ENCODE measurements at places on chromosomes 2 and 18.

DNA sequence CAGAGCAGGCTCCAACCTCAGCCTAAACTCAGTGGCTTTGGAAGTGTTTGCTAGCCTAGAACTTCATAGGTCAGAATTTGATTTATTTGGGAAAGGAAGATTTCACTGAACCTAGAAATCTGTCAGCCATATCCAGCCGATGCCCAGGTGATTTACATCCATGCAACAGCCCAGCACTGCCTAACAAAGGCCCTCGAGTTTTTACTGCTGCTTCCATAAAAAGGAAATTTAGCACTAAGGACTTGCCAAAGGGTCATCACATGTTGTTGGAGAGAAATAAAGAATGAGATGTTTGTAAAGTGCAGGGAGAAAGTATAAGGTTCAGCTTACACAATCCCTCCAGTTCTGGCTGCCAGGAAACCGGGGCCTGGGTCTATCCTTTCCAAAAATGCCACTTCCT lies 614.2 kb downstream of the BCL11A start:
- DNase-seq, result no peak

- no peak for DNase-seq
Measured at GRCh38 chr18:57051657-57052044, 95.2 kb upstream of the BOD1L2 start.

GRCh38 chr2:207095963-207096362 lies 69.8 kb downstream of the KLF7 start:
- DNase-seq, result no peak

GRCh38 chr2:9465170-9465569 lies 9.2 kb upstream of the IAH1 start:
- DNase-seq, result no peak

DNA sequence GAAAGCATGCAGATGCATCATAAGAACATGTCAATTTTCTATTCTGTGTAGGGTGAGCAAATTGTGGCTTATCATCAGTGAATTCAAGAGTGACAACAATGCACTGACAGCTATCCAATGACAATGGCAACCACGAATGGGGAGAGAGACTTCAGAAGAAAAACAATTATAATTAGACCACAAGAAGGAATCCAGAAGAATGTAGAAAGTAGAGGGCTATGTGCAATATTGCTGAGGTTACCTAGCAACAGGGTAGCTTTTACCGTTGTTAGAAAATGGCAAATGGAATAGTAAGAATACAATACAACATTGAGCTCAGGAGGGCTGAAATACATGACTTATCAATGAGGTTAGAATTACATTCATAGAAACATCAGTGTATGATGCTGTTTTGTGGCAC lies 71.1 kb upstream of the SESTD1 start:
- DNase-seq, result no peak

- no peak for DNase-seq
Measured at GRCh38 chr2:30315391-30316063, 84.2 kb downstream of the LBH start.

DNA sequence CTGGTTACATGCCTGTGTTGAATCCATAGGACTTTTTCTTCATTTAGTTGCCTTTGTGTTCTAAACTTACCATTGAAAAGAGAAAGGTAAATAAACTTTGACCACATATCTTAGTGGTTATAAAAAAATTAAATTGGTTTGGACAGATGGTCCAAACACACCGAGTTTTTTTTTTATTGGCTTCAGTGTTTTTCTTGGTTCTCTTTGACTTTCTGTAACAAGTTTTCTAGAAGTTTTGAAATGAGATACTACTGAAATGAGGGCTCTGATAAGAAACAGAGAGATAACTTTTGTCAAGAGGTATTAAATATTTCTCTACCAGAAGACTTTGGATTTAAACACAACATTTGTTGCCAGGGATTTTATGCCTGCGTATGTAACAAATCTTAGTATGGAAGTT lies 20.7 kb downstream of the SPTBN1 start:
- DNase-seq, result no peak
